ENCODE measurements at places on chromosomes 1 and 21.

- DNase-seq: no peak
Observed at GRCh38 chr21:14916676-14917141, 148.1 kb downstream of the NRIP1 start.

DNA sequence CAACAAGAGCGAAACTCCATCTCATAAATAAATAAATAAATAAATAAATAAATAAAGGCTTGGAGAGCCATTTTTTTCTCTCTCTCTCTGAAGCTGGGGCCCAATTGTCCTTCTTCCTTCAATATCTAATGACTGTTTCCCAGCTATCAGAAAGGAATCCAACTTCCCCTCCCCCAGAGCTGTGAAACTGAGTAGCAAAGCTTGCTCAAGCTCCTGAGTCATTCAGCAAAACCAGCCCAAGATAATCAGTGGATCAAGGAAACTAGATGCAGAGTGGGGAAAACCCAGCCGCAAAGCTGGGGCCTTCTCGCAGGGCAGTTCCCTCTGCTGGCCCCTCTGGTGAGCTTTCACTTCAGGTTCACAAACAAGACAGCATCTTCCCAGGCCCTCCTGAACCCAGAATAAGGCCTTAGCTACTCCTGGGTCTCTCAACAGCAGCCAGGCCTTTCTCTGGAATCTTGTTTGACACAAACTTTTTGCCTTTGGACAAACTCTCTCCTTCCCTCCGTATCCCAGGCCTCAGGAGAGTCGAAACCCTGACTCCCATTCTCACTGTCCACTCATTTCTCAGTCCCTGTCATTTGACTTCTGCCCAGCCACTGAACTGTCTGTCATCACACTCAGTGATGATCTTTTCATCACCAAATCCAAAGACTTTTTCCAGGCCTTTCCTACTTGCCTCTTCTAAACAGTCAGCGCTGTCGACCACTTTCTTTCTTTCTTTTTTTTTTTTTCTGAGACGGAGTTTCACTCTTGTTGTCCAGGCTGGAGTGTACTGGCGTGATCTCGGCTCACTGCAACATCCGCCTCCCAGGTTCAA, 18.0 kb upstream of the PTP4A2 start:
- peak; percentile 94 for DNase-seq

- DNase-seq: no peak
Observed at GRCh38 chr1:195345149-195345548, 1263.1 kb downstream of the KCNT2 start.

GRCh38 chr1:186878356-186878755, 49.6 kb downstream of the PLA2G4A start:
- DNase-seq: no peak

DNA sequence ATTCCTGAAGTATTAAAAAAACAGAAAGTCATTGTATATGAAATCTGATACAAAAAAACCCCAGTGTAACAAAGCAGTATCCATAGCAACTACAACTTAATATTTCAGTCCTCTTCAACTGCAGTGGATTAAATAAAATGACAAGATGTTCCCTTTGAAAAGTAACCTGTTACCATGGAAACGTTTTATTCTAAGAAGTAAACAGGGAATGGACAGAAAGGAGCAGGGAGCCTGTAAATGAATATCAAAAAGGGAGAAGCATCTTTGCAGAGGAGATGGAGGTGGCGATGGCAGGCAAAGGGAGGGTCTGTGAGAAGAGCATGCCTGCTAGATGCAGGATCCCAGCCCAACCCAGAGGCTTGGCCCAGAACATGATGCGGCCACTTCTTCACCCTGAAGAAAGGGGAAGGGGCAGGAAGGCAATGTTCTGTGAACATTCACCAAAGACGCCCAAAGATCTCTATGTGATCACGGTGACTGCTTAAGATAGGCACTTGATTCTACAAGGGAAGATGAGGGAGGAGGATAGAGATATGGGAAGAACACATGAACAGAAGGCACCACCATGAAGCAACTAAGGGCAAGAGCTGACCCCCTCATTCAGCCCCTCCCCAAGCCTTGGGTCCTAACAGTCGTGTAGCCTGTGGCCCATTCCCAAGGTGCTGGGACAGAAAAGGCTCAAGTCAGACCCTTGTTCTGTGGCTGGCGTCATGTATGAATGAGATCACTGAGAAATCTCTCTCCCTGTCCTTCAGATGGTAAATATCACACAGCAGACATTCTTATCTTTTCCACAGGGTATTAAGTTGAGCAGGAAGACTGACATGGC, 200.0 kb downstream of the SLC45A1 start:
- no peak for DNase-seq

- DNase-seq: no peak
Observed at GRCh38 chr1:27967884-27968466, 8.2 kb downstream of the XKR8 start.

DNA sequence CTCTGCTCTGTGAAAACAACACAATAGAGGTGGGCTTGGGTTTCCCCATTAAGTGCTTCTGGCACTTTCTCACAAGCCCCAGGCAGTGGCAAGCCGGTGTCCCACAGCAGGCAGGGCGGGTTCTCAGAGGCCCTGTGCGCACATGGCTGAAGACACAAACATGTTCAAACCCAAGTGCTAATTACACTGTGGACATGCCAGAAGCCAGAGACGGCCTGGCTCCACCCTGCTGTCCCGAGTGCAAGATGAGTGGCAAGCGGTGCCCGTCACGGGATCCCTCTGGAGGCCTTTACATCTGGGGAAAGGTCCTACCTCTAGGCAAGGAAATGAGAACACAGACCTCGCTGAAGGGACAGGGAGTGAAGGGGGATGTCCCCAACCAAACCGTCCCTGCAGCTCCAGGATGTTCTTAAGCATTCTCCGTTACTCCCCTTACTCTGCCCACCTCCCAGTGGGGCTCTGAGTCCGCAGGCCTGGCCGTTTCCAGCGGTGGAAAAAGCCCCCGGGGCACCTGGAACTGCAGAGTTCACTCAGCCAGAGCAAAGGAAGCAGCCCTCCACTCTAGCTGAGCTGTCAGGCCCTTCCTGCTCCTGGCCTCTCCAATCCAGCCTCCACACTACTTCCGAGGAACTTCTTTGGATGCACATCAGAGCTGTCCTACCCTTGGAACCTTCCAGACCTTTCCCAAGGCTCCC, 57.4 kb downstream of the SLC66A1 start:
- no peak for DNase-seq

DNA sequence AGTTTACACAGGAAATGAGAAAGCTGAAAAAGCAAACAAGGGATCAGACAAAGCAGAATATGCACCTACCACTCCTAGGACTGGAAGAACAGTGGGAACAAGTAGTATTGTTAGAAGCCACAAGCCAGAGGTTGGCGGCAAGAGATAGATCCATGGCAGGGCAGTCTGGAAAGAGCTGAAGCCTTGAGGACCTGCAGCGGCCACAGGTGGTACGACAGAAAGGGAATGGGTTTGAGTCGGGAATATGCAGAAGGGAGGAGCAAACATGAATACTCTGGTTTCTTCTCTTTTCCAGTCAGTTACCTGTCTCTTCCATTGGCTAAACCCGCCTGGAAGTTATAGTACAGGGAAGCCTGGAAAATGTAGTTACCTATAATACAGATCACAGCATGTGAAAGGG, 3.9 kb upstream of the PCNX2 start:
- DNase-seq: no peak

GRCh38 chr1:57411262-57411661, 12.6 kb downstream of the DAB1 start:
- no peak for DNase-seq

- DNase-seq: no peak
Observed at GRCh38 chr1:185207170-185207569, 50.2 kb downstream of the SWT1 start.

GRCh38 chr1:93716941-93717368, 35.3 kb upstream of the BCAR3 start:
- DNase-seq: peak; percentile 20

GRCh38 chr1:203147376-203147775, 19.9 kb downstream of the ADORA1 start:
- no peak for DNase-seq

- no peak for DNase-seq
Observed at GRCh38 chr1:56287721-56288120, 291.6 kb downstream of the PLPP3 start.

- peak; percentile 63 for DNase-seq
Observed at GRCh38 chr1:157580179-157580827, 17.6 kb downstream of the FCRL4 start.

- no peak for DNase-seq
Observed at GRCh38 chr1:68429233-68429808, 20.4 kb downstream of the RPE65 start.

DNA sequence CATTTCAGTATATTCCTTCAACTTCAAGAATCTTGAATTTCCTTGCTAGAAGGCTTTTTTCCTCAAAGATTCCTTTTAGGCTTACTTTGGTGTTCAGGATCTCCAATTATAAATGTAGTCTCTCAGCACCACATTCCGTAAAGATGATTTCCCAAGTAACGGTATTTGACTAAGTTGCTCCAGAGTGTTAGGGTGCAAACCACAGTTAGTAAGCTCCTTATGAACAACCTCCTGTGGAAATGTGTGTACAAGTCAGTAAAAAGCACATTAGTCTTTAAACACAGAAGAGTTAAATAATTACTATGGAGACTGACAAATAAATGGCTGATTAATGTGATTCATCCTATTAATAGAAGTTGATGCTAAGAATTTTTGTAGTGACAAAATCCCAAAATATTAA, 10.3 kb downstream of the DONSON start:
- no peak for DNase-seq

DNA sequence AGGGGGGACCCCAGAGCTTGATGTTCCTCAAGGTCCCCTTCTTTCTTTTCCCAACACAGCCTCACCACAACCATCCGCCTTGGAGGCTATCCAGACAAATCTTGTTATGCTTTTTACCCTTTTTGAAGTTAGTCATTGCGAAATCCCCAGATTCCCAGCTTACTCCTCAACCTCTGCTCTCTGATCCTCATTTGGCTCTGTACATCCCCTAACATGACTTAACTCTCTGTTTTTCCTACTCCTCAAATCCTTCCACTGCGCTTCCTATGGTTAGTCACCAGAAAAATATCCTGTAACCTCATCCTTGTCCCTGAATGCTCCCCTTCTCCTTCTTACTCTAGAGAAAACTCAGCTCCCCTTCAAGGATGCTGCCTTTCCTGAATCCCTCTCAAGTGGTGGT, 189.1 kb upstream of the POU3F1 start:
- no peak for DNase-seq

GRCh38 chr1:5725406-5725805, 266.8 kb downstream of the NPHP4 start:
- DNase-seq: no peak

GRCh38 chr1:45722809-45723208, 27.6 kb downstream of the IPP start:
- peak; percentile 64 for DNase-seq

DNA sequence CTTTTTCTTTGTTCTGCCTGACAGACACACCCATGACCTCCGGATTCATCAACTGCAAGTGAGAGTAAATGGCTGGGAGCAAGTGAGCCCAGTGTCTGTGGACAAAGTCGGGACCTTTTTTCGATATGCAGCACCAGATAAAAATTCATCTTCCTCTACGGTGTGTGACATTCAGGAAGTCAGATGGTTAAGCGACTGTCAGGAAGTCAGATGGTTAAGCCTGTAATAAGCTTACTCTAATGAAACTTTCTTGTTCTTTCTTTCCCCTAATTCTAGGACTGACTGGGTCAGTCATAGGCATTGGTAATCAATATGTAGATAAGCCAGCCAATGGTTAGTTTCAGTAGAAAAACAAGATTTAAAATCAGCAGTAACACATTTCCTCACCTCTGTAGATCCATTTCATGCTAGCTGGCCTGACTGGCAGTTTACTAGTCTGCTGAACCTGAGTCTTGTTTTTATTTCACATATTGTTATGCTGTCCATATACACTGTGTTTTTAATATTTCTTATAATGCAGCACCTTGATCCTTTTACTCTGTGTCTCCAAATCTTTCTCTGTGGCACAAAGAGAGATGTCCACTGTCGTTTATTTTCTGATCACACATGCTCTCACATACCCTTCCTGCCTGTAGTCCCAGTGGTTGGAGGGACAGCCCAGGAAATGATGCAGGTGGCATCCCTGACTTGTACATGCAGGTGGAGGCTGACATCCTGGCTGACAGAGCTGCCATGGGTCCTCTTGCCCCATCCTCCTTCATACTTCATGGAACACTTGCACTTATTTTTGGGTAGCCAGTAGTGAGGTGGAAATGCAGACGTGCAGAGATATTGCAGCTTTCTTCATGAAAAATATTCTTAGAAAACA, 115.8 kb downstream of the VPS13D start:
- peak; percentile 7 for DNase-seq

DNA sequence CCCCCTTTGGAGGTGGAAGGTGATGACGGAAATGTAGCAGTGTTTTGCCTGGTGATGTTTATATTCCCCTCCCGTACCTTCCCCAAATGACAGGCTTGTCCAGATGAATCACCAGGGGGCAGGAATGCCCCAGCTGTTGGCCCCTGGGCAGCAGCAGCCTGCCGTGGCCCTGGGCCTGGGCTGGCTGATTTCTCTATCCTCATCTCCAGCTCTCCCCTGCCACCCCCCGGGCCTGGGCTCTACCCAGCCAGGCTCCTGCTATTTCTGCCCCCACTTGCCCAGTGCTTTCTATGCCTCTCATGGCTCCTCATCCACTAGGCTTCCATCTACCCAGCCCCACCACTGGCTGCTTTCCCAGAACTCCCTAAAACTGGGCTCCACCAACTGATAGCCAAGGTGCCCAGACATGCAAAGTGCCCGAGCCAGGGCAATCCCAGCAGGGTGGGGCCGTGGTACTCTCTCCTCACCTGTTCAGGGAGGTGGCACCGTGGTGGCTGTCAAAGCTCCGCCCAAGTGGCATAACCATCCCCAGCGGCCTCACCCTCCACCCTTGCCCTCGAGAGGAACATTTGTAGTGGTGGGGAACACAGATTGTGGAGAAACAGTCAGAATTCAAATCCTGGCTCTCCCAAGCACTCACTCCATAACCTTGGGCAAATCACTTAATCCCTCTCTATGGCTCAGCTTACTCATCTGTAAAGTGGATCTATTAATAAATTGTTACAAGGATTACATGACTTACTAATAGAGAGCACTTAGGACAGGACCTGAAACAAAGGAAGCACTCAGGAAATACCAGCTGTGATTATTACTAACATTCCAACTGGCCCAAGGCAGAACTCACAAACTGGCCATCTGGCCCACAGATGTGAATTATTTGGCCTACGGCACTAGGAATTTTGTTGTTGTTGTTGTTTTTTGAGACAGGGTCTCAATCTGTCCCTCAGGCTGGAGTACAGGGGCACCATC, 12.8 kb upstream of the ECE1 start:
- DNase-seq: no peak

- no peak for DNase-seq
Observed at GRCh38 chr1:74613894-74614293, 59.7 kb downstream of the ERICH3 start.

GRCh38 chr1:231940701-231941100, 314.1 kb downstream of the DISC1 start:
- no peak for DNase-seq

- DNase-seq: no peak
Observed at GRCh38 chr1:167529829-167530474, 11.6 kb upstream of the CD247 start.

DNA sequence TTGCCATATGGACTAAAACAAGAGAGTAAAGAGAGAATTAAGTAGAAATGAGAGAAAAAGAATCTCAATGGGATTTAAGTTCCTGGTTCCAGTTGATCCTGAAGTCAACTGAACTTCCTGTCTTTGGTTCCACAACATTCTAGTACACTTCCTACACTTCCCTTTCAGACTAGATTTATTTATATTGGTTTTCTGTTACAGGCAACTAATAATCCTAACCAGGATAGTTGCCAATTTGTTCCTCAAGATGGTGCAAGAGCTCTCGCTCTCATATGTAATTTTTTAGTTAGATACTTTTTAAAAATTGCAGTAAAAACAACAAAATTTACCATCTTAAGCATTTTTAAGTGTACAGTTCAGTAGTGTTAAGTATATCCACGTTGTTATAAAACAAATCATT, 28.8 kb upstream of the TRIM45 start:
- DNase-seq: no peak

- no peak for DNase-seq
Observed at GRCh38 chr21:31938330-31939301, 65.8 kb downstream of the HUNK start.

Data from NB4 (cell line).